ENCODE measurements at places on chromosomes 2 and 18.

DNA sequence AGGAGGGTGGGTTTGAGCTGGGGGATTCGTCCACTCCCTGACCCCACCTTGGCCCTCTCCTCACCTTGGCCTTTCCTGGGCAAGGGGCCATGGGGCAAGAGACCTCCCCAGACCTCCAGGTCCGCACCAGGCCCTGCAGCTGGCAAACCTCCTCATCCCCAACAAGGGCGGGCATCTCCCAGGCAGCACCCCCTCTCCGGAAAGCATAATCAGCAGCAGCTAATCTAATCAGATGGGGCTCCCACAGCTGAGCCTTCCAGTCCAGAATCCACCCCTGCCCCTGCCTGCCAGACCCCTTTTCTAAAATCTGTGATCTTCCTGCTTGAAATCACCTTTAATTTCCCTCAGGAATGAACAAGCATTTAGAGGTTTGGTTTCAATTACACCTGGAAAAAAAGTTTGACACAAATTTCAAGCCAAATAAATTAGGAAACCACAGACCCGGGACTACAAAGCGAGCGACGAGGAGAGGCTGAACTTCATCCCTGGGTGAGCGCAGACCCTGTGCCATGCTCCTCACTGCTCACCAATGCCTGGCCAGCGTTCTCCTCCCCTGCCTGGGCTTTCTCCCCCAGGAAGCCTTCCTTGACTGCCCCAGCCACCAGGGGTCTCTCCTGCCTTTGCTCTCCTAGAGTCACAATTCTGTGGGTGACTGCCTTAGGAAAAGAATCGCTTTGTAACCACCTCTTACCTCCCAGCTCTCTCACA, 143.0 kb upstream of the MYCN start:
- DNase-seq = no peak

- DNase-seq = no peak
Observed at GRCh38 chr2:238667008-238667407, 180.9 kb upstream of the TWIST2 start.

- no peak for DNase-seq
Observed at GRCh38 chr2:226995625-226996041, 159.8 kb downstream of the RHBDD1 start.

GRCh38 chr2:60533101-60534051, 20.1 kb downstream of the BCL11A start:
- DNase-seq = no peak

- no peak for DNase-seq
Observed at GRCh38 chr2:96928277-96928781, 58.1 kb downstream of the FAM178B start.
